CD4-positive, alpha-beta T cell treated with Interferon alpha-2 for 1 hour (primary cell): ENCODE measurements at places on chromosomes 1 and 21.
A peak's percentile ranks its signal among the peaks of the same experiment; 100 is the strongest.

DNA sequence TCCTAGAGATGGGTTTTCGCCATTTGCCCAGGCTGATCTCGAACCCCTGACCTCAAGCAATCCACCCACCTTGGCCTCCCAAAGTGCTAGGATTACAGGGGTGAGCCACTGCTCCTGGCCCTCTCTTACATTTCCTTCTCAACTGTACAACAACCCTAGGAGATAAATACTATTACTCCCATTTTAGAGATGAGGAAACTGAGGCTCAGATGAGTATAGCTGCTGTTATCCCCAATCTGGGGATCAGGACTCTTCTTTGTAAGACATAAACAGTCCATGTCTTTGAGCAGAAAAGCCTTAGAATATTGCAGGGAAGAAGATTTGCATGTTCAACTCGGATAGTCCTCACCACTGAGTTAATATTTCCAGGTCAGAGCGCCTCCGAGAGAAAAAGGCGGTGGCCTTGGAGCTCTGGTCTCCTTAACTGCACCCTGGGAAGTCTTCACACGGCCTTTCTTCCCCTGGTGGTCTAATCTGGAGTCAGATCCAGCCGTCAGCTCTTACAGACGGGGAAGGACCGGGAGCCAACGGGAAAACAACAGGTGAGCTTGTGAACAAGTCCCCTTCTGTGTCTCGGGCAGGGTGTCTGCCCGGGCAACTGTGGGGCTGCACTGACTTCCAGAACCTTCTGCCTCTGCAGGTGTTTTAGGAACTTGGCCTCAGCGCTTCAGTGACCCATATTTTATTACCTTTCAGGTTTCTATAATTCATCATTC is 5.9 kb upstream of the OLIG1 start:
- no peak for DNase-seq

DNA sequence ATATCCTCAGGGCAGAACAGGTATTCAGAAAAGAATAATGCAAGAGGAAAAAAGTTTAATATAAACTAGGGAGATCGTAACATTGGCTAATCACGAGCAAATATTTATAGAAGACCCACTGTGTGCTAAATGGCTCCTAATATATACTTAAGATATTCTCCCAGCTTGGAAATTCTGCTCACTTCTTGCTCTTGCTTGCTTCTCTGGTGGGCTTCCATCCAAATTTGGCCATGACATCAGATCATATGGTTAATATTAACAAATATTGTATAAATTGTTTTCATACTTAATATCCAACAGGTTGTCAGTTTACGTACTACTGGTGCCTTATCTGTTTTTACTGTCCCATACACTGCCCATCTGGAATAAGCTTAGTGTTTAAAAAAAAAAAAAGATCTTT is 1.1 kb downstream of the COX20 start:
- DNase-seq = no peak

DNA sequence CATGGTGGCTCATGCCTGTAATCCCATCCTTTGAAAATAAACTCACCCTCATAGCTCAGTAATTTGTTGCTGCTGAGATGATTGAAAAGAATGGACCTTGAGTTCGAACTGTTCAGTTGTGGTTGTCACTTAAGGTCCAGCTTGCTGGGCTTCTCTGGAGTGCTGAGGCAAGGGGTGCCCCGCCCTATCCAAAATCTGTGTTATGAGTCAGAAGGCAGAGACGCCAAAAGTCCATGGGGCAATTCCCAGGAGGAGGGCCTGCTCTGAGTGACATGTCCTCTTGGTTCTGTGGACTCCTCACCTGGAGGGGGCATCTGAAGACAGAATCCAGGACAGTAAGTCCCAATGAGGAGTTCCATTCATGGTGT is 64.8 kb downstream of the MYOM3 start:
- DNase-seq = no peak

- DNase-seq = peak; percentile 62
Observed at GRCh38 chr1:153404768-153405167, 11.6 kb upstream of the S100A7A start.

GRCh38 chr1:24699628-24700027 is 45.6 kb upstream of the CLIC4 start:
- no peak for DNase-seq

GRCh38 chr1:7667625-7668218 is 103.4 kb upstream of the VAMP3 start:
- DNase-seq = peak; percentile 85

GRCh38 chr1:234645474-234645953 is 35.5 kb upstream of the IRF2BP2 start:
- no peak for DNase-seq

GRCh38 chr1:4308806-4309205 is 345.6 kb upstream of the AJAP1 start:
- no peak for DNase-seq

- no peak for DNase-seq
Observed at GRCh38 chr21:37804001-37804400, 112.3 kb downstream of the KCNJ6 start.

DNA sequence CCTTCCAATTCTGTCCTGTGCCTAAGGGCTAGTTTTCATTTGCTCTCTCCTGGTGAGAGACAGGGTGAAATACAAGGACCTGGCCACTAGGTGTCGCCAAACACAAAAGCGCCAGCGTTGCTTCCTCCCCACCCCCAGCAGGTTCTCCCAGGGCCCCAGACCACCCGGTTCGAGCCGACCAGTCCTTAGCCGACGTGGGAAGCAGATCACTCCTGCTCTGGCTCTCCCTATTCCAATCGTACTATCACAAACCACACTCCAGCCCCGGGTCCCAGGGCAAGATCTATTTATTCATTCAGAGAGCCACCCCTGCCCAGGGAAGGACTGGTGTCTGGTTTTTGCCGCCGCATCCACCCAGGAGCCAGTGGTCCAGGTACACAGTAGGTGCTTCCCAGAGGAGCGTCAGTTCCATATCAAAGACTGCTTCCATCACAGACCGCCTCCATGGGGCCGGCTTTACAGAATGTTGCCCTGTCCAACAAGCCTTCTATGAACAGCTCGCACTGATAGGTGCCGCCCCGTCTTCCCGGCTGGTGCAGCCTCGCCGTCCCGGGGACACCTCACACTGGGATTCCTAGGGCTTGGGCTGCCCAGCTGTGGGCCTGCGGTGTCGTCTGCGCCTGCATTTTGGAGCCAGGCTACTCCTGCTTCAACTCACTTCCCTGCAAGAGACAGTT is 35.0 kb downstream of the CTNNBIP1 start:
- peak; percentile 74 for DNase-seq

DNA sequence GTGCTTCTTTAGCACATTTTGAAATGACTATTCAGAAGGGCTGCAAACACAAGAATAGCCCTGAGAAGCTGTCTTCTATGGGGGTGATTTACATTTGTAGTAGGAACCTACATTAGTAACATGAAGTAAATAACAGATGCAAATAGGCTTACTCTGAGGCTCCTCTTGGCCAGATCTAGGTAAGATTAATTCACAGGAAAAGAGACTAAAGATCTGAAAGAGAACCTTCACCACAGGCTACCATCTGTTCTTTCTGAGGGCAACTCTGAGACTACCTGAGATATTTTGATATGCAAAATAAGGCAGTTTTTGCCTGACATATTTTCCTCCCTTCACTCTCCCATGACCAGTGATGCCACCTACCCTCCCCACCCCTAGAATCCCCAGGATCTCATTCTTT is 1267.8 kb downstream of the PLA2G4A start:
- DNase-seq = no peak
